Stimulated activated CD4-positive, alpha-beta T cell treated with anti-CD3 and anti-CD28 coated beads, TNF-alpha, amount 100 ng/mL, for 1 hour (primary cell): ENCODE measurements at places on chromosomes 4 and X.

DNA sequence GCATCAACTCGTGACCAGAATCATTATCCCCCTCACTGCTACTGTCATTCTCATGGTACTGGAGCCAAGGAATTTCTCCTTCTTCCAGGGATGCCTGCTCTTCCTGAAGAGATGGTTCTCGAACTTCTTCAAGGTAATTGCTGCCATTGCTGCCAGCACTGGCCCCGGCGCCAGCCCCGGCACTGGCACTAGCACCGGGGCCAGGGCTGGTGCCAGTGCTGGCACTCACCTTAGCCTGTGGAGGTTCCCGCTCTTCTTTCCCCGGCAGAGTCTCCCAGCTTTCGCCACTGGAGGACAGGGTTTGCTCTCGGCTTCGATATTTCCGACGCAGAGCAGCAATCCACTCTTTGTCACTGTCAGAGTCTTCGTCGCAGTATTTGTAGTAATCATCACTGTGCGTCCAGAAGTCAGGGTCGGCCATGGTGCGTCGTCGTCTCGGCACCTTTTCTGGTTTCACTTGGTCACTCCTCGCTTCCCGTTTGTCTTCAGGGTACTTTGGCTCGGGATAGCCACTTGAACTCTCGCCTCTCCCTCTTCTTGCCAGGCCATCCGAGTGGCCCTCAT is 3.4 kb downstream of the PJA1 start:
- no peak for DNase-seq

- no peak for DNase-seq
Observed at GRCh38 chr4:128068918-128069317, 7.8 kb downstream of the LARP1B start.

- no peak for DNase-seq
Observed at GRCh38 chr4:149838036-149838435, 22.4 kb upstream of the IQCM start.

GRCh38 chr4:56575820-56576429 is 70.3 kb downstream of the ARL9 start:
- no peak for DNase-seq

DNA sequence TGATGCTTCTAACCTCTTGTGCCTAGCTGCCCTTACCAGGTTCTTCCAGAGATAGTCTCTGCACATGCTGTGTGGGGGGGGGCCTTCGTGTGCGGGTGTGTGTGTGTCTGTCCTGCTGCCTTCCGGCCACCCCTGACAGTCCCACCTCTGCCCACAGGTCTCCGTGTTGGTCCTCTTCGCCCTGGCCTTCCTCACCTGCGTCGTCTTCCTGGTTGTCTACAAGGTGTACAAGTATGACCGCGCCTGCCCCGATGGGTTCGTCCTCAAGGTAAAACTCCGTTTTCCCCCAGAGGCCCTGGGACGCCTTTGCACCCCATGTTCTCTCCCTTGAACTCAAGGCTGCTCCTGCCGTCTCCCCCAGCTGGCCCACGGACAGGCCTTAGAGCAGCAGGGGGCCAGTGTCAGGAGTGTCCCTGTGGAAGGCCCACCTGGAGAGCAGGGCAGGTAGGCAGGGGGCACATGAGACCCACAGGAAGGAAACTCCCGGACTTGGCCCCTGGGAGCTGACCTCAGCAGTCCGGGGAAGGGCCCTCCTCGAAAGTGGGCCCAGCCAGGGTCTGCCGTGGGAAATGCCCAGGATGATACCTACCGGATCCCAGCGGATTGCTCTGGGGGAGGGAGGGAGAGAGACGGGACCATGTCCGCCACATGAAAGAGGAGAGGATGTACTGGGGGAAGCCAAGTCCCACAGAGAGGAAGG is 22.7 kb downstream of the NSG1 start:
- DNase-seq = no peak

GRCh38 chr4:6474053-6474568 is 1.7 kb upstream of the PPP2R2C start:
- no peak for DNase-seq

DNA sequence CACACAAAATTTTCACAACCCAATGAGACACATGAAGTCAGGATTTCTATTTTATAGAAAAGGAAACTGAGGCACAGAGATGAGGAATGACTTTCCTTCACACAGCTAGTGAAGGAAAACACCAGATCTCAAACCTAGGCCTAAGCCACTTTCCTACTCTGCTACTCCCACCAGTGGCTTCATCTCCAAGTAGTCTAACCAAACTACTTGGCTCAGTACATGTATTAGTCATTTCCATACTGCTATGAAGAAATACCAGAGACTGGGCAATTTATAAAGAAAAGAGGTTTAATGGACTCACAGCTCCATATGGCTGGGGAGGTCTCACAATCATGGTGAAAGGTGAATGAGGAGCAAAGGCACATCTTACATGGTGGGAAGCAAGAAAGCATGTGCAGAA is 196.6 kb downstream of the EVC2 start:
- DNase-seq = no peak

DNA sequence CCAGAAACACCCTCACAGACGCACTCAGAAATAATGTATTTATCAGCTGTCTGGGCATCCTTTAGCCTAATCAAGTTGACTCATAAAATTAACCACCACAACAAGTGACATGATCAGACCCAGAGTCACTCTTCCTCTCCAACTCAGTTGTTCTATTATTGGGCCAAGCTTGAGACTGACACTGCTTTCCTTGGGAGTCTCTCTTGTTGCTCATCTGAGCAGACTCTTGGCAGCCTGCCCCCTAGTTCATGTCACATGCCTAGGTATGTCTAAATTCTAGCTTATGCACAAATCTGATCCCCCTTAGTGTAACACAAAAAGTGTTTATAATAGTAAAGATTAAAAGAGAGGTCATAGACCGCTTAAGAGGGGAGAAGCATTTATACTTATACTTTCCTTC is 72.6 kb upstream of the ADAMTS3 start:
- DNase-seq = no peak

GRCh38 chr4:56619160-56619559 is 61.9 kb downstream of the HOPX start:
- DNase-seq = no peak

- no peak for DNase-seq
Observed at GRCh38 chr4:78527103-78527502, 24.5 kb upstream of the ANXA3 start.

DNA sequence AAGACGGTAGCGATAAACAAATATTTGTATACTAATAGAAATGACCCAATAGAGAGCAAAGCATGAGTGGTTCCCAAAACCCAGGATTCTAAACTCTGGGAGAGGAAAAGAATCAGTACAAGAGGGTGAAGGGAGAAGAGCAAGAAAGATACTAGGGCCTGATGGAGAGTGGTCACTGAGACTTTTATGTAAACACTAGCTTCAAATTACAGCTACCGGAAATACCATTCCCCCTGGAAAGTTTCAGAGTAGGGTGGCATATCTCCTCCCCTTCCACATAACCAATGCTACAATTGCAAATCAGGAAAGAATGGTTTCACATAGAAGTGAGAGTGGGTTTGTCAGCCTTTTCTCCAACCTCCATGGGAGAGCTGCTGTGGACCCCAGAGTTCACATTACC is 77.1 kb downstream of the EIF4E start:
- DNase-seq = no peak

DNA sequence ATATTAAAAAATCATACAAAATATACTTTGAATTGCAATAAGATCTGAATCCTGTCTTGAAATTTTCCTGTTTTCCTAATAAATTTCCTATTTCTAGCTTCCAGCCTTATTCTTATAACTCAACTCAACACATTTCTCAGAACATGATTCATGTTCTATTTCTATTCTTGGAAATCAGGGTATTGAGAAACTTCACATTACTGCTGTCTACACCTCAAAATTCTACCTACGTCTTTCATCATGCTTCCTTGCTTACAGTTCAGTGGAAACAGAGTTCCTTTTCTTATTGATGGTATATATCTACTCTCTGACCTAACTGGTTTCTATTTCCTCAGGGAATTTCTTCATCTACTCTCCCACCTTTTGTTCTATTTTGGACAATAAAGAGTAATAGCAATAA is 2139.0 kb downstream of the ARAP2 start:
- DNase-seq = no peak

DNA sequence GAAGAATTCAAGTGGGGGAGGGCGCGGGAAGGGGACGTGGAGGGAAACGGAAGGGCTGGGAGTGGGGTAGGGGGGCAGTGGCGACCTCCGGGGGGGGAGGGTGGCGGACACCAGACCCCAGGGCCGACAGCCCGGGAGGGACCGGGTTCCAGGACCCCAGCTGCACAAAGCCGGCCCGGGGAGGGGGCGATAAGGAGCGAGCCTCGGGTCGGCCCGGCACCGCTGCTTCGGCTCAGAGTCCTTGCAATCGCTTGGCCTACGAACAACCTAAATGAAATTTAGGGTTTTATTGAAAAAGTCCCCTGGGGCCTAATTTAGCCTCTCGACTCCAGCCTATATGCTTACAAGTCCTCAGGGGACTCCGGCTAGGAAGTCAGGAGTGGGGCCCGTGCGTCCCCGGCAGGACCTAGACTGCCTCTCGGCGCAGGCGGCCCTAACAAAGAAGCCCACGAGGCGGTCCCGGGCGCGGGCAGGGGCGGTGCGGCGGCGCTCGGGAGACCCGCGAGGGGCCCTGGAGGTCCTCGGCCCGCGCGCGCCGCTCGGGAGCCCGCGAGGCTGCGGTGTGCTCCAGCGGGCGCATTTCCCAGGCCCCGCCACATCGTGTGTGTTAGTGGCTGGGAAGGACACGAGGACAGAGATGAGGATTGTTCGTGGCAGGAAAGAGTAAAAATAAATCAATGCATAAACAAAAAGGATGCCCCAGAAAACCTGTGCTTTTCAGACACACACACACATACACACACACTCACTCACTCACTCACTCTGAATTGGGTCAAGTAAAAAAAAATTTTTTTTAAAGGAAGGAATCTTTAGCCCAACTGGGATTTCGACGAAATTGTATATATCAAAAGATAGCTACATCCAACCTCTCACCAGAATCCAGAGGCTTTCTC is 70.0 kb downstream of the MGST2 start:
- DNase-seq = no peak

DNA sequence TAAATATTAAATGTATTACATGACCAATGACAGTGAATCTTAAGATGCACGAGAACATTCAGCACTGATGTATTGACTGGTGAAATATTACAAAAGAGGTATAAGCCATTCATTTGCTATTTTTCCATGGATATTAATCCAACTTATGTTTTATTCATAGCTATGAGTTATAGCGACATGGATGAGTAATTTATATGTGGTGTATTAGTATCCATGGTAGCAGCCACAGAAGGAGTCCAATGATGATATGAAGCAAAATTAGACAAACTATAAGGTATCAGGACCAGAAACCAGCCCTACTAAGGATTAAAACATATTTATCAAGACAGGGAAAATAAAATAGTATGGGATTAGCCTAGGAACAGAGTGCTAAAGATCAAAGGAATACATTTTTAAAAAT is 50.7 kb downstream of the THAP9 start:
- DNase-seq = no peak

DNA sequence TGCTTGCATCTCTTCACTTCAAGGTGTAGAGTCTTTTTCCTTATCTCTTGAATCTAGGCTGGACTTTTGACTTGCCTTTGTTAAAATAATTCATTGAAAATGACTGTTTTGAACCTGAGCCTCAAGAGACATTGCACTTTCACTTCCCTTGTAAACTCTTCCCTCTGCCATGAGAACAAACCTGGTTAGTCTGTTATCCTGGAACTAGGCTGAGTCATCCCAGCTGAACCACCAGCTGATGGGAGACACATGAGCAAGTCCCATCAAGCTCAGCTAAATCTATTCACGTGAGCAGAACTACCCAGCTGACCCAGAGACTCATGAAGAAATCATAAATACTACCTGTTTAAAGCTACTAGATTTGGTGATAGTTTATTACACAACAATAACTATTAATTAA is 202.3 kb upstream of the CENPE start:
- DNase-seq = no peak

GRCh38 chr4:67151376-67152343 is 393.6 kb downstream of the CENPC start:
- no peak for DNase-seq

DNA sequence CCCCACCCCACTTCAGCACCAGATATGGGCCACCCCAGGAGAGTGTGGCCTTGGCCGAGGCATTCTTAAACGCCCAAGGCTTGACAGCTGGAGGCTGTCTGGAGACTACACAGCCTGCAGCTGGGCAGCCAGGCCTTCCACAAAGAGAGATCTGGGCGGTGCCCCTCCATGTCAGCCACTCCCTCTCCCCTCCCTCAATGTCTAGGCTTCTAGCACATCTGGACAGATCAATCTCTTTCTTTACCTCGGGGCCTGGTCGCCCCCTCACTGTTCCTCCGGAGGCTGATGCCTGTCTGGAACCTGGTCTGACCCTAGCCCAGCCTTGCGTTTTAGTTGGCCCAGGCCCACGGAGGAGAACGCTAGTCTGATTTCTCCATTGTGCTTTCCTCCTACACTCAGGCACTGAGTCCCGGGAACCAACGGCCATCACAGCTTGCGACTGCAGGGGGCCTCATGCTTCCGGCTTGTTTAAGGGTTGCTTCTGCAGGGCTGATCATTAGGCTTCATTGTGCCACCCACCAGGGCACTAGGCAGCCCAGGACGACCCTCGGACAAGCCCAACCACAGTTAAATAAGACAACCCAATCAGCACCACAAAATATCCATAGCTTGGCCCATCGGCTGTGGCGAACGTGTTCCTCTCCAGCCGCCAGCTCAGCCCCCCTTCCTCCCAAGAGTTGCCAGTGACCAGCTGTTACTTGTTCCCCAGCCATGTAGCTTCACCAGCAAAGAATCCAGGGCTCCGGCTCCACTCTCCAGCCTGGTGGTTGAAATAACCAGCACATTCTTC is 200.6 kb downstream of the BCOR start:
- DNase-seq = no peak

DNA sequence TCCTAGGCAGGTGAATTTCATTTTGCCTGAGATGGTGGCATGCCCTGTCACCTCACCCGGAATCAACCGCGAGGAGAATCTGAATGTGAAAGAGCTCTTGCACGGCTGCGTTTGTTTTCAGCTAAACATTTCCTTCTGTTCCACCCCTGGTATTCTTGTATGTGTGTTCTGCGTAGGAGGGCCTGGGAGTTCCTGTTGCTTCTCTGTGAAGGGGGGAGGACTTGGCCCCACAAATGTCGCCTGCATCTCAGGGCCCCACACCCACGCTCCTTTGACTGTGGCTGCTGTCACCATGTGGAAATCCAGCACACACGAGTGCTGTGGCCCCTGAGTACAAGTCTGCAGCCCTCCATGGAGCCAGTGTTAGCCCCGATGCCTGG is 45.8 kb upstream of the CLCN4 start:
- DNase-seq = peak; percentile 4

- DNase-seq = no peak
Observed at GRCh38 chr4:24137671-24138601, 248.1 kb upstream of the PPARGC1A start.

DNA sequence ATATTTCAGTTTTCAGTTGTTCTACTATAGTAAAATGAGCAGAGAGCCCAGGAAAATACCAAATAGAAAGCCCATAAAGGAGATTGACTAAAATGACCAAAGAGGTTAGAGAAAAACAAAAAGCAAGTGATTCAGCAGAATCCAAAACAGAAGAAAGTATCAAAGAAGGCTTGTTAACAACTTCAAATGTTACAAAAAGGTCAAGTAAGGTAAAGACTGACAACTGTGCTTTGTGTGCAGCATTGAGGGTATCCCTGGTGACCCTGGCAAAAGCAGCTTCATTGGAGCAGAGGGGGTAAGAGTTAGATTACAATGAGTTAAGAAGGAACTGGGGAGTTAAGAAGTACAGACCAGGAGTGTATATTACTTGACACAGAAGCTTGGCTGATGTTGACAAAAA is 317.9 kb downstream of the OPHN1 start:
- no peak for DNase-seq
